ENCODE measurements at places on chromosomes 1 and 21.

DNA sequence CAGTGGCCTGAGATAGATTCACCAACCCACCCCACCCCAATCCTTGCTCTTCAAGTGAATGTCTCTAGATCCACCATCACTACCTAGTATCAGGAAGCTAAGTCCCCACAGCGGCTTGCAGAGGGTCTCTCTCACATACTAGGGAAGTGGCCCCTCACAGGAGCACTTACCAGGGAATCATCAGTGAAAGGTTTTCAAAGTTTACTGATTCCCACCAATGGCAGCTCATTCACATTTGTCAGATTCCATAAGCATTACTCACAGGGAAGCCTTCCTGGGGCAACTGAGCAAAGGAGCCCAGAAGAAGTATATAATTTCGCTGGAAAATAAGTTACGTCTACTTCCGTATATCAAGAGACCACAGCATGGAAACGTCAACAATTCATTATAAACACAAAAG, 120.8 kb downstream of the GREM2 start:
- peak; percentile 43 for DNase-seq

GRCh38 chr1:22687191-22687590, 23.4 kb upstream of the EPHB2 start:
- no peak for DNase-seq

GRCh38 chr1:181391301-181391900, 91.9 kb upstream of the CACNA1E start:
- DNase-seq = no peak

- DNase-seq = peak; percentile 12
Measured at GRCh38 chr1:183926983-183927382, 110.5 kb downstream of the COLGALT2 start.

- DNase-seq = peak; percentile 89
Measured at GRCh38 chr1:235999259-235999925, 65.5 kb downstream of the NID1 start.

DNA sequence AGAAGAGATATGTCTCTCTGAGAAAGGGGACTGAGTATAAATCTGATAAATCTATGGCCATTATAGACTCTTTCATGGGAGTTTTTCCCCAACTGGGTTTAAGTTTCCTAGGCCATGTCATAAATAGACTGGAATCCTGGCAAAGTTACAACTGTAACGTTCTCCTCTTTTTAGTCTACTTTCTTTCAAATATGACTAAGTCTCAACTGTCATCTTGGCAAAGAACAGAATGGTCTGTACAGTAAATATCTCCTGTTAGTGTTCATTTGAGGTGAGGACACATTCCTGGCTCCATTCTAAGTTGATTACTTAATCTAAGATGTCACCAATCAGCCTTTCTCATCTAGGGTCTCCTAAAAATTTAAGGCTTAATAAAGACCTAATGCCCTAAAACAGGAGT, 300.5 kb downstream of the BRINP2 start:
- DNase-seq = peak; percentile 44

GRCh38 chr1:84853741-84854721, 39.0 kb downstream of the LPAR3 start:
- peak; percentile 43 for DNase-seq

DNA sequence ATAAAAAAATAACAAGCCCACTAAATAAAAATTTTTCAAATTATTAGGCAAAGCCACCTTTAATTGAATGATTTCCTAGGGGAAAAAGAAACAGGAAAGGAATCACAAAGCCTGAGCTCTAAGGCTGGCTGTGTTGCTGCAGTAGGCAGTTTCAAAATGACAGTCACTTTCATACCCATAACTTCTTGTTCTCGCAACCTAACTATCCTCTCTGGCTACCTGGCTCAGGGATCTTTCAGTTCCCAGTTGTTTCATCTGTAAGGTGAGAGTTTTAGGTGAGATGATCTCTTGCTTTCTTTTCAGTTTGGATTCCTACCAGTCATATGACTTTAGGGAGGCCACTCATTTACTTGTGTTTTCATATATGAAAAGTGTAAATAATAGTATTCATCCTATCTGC, 226.1 kb downstream of the ASTN1 start:
- no peak for DNase-seq

Data from AG10803 (cell line).